ENCODE measurements at places on chromosomes 6 and 20.

GRCh38 chr6:156808287-156808686 is 31.1 kb downstream of the ARID1B start:
- no peak for DNase-seq

GRCh38 chr20:31590717-31591225 is 14.3 kb upstream of the ID1 start:
- no peak for DNase-seq

GRCh38 chr6:9699888-9700287 is 715.0 kb downstream of the TFAP2A start:
- no peak for DNase-seq

- DNase-seq = no peak
Observed at GRCh38 chr6:137471986-137472385, 22.2 kb downstream of the OLIG3 start.

DNA sequence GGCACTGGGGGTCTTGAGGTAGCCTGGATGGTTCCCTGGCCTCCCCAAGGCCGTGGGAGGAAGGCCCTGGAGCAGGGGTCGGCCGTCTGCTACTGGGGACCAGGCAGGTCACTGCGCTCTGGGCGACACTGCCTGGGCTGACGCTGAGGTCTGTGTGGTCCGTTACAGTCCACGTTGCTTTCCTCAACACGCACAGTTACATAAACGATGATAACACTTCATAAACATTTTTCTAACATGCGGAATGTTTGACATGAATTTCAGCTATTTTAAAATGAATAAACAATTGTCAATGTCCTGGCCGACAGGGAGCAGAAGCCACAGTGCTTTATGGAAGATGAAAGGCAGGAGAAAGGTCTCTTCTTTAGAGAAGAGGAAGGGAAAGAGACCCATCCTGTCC is 10.2 kb upstream of the RBBP8NL start:
- DNase-seq = no peak

DNA sequence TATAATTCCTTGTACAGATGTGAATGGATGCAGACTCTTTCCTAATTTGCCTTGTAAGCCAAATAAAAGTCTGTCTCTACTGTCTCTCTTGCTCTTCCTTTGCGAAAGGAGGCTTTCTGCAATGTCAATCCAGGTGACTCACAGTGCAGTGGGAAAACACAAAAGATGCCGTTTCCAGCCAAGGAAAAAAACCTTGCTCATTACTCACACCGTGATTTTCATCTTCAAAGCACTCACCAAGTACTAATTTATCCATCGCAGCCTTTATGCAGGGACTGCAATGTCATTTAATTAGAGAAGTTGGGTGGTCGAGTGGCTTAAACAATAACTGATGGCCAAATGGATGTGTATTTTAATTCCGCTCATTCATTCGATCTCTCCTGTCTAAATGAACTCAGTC is 23.8 kb downstream of the SAYSD1 start:
- no peak for DNase-seq

- DNase-seq = no peak
Observed at GRCh38 chr6:12911427-12911826, 194.9 kb downstream of the PHACTR1 start.

DNA sequence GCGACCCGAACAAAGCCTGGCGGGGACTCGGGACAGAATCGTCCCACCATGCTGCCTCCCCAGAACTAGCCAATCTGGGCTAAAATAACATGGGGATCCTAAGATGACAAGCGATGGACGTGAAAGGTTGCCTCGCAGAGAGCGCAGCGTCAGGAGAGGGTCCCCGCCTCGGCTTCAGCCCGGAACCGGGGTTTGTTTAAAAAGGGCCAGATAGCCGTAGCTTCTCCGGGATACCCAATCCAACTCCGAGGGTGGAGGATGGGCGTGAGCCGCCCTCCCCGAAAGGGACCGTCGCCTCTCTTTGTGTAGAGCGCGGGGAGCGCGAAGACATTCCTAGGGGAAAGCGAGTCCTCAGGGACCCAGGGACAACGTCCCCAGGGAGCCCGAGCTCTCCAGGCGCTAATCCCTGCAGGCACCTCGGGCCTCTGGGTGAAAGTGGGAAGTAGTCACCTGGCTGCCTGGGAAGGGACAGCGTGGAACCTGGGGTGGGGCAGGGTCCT is 643 bp downstream of the CD24 start:
- DNase-seq = no peak

DNA sequence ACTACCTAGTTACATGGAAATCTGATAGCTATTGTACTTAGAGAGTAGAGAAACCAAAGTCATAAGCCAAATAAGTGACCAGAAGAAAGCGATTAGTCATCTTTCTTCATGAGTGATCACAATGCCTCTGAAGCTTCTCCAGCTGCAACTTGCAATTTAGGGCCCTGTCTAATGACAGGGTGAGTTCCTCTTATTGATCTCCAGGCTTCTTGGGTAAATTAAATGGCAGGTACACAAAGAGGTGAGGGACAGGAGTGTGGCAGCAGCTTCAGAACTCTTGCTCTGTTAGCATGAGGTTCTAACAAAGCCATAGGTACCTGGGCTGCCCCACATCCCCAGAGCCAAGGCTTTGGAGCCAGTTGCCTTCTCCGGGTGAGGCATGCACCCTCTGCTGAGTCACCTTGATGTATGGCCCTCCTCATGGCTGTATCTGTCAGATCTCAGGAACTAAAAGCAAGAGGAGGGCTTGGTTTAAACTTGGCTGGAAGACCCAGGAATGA is 60.8 kb downstream of the PRDM1 start:
- DNase-seq = no peak

- no peak for DNase-seq
Observed at GRCh38 chr6:133743621-133744020, 145.3 kb upstream of the TCF21 start.

DNA sequence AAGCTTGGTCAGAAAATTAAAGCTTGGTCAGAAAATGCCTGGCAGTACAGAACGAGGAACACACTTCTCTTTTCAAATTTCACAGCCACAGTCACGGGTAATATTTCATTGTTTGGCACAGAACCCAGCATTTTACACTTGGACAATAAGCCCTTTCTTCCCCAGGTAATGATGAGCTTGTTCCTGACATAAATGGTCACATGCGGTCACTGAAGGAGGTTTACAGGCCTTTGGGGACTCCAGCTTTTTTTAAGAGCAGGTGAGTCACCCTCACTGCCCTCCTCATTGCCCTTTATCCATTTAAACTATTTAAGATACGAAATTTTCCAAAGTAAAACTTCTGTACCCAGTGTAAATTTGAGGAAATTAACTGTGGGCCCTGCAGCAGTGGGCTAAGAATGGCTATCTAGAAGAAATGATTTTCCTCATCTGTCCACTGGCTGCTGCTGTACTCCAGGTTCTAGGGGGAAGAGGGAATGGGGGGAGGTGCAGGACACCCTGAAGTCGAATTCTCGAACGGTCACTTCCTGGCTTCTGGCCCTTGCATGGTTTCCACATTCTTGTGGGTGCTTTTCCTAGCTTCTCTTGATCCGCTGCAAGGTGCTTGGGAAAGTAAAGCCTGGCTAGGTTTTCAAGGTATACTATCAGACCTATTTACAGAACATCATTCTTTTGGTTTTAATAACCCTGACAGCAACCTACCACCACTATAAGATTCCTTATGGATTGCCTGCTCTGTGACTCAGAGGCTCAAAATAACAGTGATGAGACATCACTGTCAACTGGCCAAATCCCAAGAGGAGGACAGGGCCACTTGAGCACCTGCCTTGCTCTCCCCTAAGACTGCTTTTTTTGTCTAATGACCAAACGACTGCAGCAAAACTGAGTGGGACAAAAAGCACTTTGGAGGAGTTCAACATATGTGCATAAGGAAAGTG is 75.8 kb downstream of the PREP start:
- no peak for DNase-seq

DNA sequence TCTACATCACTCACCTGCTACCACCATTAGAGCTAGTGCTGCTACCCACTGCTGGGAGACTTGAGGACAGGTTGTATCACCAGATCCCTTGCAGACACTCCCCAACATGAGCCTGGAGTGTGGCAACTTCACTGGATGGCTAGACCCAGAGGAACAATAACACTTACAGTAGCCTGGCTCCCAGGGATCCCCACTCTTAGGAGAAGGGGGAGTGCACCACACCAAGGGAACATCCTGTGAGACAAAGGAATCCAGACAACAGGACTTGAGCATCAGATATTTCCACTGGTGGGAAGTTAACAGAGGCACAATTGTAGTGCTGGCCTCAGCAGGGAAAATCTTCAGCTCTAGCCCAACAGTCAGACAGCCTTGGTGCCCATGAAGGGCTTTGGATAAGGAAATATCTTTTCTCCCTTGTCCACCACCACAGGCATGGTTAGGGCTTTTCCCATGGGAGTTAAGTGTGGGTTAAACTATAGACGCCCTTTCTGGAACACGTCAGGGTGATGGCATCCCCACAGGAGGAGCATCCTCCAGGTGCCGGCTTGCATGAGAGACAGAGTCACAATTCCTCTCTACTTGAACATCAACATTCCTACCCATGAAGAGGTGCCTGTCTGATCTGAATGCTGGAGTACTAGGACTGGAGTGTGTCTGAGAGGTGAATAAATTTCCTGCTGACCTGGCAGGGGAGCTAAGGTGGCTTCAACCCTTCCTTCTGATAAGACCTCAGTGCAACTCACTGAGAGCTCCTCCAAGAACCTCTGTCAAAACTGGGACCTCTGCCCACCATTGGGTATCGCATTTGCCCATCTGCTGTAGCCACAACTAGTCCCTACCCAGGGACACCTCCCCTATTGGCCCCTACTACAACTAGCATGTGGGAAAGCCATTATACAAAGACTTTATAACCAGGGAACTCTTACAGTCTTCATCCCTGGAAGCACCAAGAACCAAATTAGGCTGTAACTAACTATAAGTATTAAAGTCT is 55.4 kb upstream of the SIRPG start:
- no peak for DNase-seq

GRCh38 chr6:125157725-125158124 is 4.2 kb downstream of the TPD52L1 start:
- DNase-seq = no peak

GRCh38 chr6:46393940-46394337 is 97.3 kb downstream of the RCAN2 start:
- DNase-seq = no peak

GRCh38 chr6:40419946-40420728 is 167.0 kb downstream of the LRFN2 start:
- DNase-seq = no peak

GRCh38 chr6:67393356-67393755 is 1241.7 kb upstream of the ADGRB3 start:
- no peak for DNase-seq

GRCh38 chr20:57627339-57627738 is 7.1 kb upstream of the ZBP1 start:
- DNase-seq = no peak

GRCh38 chr20:50821994-50822393 is 27.1 kb downstream of the BCAS4 start:
- DNase-seq = no peak

GRCh38 chr6:37150314-37150713 is 19.6 kb upstream of the PIM1 start:
- no peak for DNase-seq

DNA sequence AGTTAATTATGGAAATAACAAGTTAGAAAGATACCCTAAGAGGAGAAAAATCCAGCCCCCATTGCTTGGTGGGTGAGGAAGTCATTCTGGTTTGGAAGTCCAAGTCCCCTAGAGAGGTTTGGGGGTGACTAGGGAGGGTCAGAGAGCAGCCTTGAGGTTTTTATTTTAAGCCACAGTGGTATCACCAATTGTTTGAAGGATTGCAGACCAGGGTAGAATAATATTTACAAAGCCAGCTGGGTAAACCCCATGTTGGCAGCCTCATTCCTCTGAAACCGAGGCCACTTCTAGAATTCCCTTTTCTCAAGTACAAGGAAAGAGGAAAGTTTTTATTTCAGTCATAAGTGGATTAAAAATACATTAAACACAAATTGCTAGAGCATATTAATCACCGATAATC is 99.7 kb downstream of the TMEM170B start:
- DNase-seq = no peak

- no peak for DNase-seq
Observed at GRCh38 chr6:69063401-69063800, 428.3 kb downstream of the ADGRB3 start.

DNA sequence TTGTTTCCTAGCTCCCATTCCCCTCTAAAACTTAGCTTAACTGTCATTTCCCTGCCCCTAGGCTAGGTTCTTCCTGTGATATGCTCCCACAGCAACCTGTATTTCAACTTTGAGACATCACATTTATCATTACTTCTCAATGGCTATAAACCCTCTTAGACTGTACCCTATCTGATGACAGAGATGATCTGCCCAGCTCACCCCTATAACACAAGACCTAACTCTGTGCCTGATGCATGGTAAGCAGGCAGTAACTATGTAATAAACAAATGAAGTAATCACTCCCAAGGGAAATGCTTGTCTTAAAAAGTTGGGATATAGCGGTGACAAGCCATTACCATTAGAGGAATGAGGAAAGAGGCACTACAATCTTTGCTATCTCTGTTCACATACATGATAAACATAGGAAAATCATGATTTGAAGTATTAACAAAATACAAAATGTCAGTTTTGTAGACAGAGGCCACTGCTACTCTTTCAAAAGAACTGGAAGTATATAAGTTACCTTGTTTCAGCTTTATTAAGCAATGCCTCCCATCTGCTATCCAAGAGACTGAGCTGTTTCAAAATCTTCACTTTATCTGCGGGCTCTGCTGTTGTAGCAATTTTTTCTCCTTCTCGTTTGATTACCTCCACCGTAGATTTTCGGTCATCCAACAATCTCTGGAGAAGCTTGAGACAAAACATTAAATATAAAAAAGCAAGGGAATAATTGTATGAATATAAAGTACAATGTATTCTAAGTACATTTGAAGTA is 110.7 kb downstream of the DST start:
- no peak for DNase-seq

DNA sequence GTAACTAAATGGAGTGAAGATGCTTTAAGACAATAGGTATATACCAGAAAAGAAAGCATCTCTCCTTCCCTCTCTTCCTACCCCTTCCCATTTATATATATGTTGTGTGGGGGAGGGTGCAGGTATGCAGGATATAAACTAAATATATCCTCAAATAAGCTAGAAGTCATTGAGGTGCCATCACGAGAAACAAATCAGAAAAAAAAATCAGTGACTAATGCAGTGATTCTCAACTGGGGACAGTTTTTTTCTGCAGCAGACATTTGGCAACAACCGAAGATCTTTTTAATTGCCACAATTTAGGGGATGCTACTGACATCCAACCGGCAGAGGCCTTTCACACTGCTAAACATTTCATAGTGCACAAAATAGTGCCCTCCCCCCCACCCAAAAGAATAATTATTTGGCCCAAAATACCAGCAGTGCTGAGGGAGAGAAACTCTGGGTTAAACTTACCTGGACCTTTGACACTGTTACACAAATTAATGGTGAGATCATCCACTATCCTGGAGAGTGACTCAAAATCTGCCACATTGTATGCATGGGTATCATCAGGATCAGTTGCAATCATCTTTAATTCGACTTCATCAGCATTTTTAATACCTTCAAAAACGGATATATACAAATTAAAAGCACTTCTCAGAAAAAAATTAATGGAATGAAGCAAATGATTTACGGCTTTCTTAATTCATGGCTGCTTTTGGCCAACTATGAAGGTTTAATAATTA is 55.0 kb downstream of the COL12A1 start:
- DNase-seq = no peak

Measured in activated CD4-positive, alpha-beta T cell treated with anti-CD3 and anti-CD28 coated beads, Interleukin-2, amount 10 ng/mL, durations not matched to agents 7 days and 5 days (primary cell).